T-helper 2 cell treated with Interferon-gamma antibody and Interleukin-4, amounts not matched to agents 5 μg/mL and 100 μg/mL, for 36 hours (primary cell): ENCODE measurements at places on chromosomes 2 and 18.

GRCh38 chr2:237895544-237896506 is 36.4 kb downstream of the RAMP1 start:
- no peak overlapping the region for H3K27ac ChIP-seq
- peaks cover 44% of the 10 kb centered on the region for H3K4me1 ChIP-seq
- no peaks in the 10 kb centered on the region for H3K27me3 ChIP-seq
- no peak overlapping the region for H3K4me3 ChIP-seq

DNA sequence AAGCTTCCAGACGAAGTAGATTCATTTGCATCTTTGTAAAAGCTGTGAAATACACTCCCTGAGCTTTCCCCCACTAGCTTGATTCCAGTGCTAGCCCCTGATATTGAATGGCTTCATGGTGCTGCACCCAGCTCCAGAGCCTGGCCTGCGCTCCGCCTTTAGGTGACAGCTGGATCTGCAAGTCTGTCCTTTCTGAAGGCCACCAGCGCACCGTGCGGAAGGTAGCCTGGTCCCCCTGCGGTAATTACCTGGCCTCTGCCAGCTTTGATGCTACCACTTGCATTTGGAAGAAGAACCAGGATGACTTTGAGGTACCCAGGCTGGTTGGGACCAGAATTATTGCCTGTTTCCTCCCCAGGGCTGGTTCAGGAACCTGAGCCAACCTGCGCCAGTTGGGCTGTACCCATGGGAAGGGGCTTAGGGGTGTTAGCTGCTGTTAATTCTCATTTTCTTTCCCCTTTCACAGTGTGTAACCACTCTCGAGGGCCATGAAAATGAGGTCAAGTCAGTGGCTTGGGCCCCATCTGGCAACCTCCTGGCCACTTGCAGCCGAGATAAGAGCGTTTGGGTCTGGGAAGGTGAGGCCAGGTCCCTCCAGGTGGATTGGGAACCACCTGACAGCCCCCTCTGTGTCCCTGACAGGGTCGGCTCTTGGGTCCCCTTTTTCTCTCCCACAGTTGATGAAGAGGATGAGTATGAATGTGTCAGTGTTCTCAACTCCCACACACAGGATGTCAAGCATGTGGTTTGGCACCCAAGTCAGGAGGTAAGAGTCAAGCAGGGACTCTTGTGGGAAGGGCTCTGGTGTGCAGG is 1.3 kb downstream of the CIAO1 start:
- H3K4me1 ChIP-seq = peaks cover 28% of the 10 kb centered on the region
- H3K27me3 ChIP-seq = no peaks in the 10 kb centered on the region
- peak overlapping the region; percentile 99 for H3K4me3 ChIP-seq
- H3K27ac ChIP-seq = peak overlapping the region; percentile 87
- peaks cover 45% of the 10 kb centered on the region for H3K36me3 ChIP-seq
- peak; percentile 64 for DNase-seq

- no peaks in the 10 kb centered on the region for H3K4me1 ChIP-seq
- H3K27ac ChIP-seq = no peak overlapping the region
- no peak for DNase-seq
- H3K27me3 ChIP-seq = no peaks in the 10 kb centered on the region
- H3K4me3 ChIP-seq = no peak overlapping the region
These were observed 73.2 kb upstream of the NCKAP5 start for GRCh38 chr2:133641497-133641896.

DNA sequence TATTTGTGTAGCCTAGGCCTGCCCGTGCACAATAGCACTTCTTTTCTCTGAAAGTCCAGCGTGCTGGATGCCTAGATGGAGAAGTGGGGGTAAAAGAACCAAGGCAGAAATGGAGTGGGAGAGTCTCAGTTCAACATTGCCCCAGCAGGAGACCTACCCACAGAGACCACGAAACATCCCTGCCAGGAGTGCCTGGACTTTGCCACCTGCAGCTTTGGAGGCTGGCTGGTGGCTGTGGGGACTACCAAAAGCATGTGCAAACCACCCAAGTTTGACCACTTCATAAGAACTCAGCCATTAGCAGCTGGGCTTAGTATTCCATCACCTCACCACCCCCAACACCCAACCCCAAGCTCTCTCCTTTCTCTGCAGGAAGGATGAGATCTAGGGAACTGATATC is 416.9 kb upstream of the ID2 start:
- H3K4me1 ChIP-seq = peaks cover 4% of the 10 kb centered on the region
- no peak overlapping the region for H3K4me3 ChIP-seq
- no peak for DNase-seq
- H3K36me3 ChIP-seq = peaks cover 3% of the 10 kb centered on the region

DNA sequence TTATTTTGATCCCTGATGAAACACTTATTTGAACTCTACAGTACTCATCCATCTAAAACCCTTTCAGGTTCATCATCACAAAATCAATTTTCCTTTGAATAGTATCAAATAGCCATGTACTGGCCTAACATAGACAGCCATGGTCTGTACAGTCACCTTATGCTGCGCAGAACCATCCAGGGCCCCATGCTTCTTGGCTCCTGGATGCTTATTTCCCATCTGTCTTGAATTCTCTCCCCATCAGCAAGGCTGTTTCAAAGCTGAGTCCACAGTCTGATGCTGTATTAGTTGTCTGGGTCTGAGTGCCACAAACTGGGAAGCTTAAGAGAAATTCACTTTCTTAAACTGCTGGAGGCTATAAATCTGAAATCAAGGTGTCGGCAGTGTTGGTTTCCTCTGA is 290.2 kb downstream of the OSR1 start:
- no peaks in the 10 kb centered on the region for H3K27me3 ChIP-seq
- no peaks in the 10 kb centered on the region for H3K4me1 ChIP-seq
- DNase-seq = no peak
- no peak overlapping the region for H3K4me3 ChIP-seq

GRCh38 chr2:119245841-119246230 is 22.2 kb downstream of the STEAP3 start:
- DNase-seq = no peak
- H3K27me3 ChIP-seq = no peaks in the 10 kb centered on the region
- H3K36me3 ChIP-seq = no peaks in the 10 kb centered on the region
- H3K4me3 ChIP-seq = no peak overlapping the region

GRCh38 chr18:59060551-59060950 is 79.1 kb upstream of the SEC11C start:
- DNase-seq = no peak
- H3K4me1 ChIP-seq = no peaks in the 10 kb centered on the region
- no peaks in the 10 kb centered on the region for H3K36me3 ChIP-seq
- no peak overlapping the region for H3K4me3 ChIP-seq
- peaks cover 2% of the 10 kb centered on the region for H3K27me3 ChIP-seq
- no peak overlapping the region for H3K27ac ChIP-seq

DNA sequence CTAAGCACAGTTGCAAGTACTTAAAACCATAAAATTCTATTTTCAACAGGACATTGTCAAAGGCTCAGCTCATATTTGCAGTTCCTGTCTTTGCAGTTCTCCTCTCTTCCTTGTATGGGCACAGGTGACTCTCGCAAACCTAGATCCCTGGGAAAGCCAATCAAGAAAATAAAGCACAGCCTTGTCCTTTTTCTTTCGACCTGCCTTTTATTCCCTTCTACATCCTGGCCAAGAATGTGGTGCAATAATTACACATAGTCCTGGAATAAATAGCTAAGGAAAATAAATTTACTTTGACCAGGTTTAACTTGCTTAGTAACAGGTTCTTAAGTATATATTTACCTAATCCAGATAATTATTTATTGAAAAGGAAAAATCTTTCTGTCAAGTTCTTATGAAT is 20.2 kb downstream of the ATG16L1 start:
- H3K27ac ChIP-seq = peak overlapping the region; percentile 33
- DNase-seq = no peak
- no peaks in the 10 kb centered on the region for H3K27me3 ChIP-seq
- peak overlapping the region; percentile 28 for H3K4me3 ChIP-seq
- H3K4me1 ChIP-seq = peaks cover 61% of the 10 kb centered on the region

DNA sequence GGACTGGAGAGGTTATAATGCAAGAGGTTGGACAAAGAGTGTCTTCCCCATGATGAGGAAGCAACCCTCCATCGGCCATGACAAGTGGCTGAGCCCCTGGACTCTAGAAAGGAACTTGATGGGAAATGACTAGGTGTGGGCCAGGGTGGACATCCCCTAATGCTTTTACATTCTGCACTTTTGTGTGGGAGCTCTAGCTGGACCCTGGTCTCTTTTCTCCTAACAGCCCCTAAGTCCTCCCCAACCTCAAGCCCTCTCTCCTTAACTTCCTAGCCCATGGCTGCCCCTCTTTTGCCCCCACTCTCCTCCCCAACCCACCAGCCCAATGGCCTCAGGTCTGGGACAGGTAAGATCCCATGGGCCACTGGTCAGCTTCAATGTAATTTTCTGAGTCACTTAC is 2.4 kb downstream of the CD207 start:
- H3K4me3 ChIP-seq = no peak overlapping the region
- DNase-seq = no peak
- no peaks in the 10 kb centered on the region for H3K36me3 ChIP-seq
- no peak overlapping the region for H3K27ac ChIP-seq
- H3K4me1 ChIP-seq = no peaks in the 10 kb centered on the region

GRCh38 chr18:754656-755055 is 42.2 kb upstream of the ENOSF1 start:
- H3K27me3 ChIP-seq = no peaks in the 10 kb centered on the region
- peaks cover 17% of the 10 kb centered on the region for H3K36me3 ChIP-seq
- no peak overlapping the region for H3K4me3 ChIP-seq

- peaks cover 3% of the 10 kb centered on the region for H3K36me3 ChIP-seq
- peaks cover 26% of the 10 kb centered on the region for H3K4me1 ChIP-seq
- peak overlapping the region; percentile 89 for H3K27ac ChIP-seq
- peak overlapping the region; percentile 88 for H3K4me3 ChIP-seq
These were observed 523 bp upstream of the ALMS1 start for GRCh38 chr2:73385123-73385503.

- H3K27ac ChIP-seq = no peak overlapping the region
- peaks cover 8% of the 10 kb centered on the region for H3K27me3 ChIP-seq
- no peak overlapping the region for H3K4me3 ChIP-seq
- no peaks in the 10 kb centered on the region for H3K36me3 ChIP-seq
These were observed 228.7 kb downstream of the GBX2 start for GRCh38 chr2:235939471-235939870.

- no peak for DNase-seq
- H3K36me3 ChIP-seq = peaks cover 48% of the 10 kb centered on the region
- no peak overlapping the region for H3K27ac ChIP-seq
- no peak overlapping the region for H3K4me3 ChIP-seq
- no peaks in the 10 kb centered on the region for H3K27me3 ChIP-seq
These were observed 46.5 kb downstream of the RAB10 start for GRCh38 chr2:26080356-26080755.

DNA sequence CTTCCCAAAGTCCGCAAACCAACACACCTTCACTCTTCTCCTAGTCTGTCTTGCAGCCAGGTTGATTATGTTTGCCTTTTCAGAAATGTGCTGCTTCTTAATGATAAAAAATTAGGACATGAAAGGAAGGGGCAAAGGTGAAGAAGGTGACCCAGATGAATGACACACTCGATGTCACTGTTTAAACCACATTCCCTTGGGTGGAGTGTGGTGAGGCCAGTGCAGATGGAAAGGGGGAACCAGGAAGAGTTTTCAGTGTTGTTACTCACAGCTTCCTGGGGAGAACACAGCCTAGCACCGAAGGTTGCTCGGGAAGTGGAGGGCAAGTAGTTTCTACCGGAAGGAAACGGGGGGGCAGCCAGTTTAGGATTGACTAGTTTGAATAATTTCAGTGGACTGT is 57.2 kb upstream of the BOD1L2 start:
- H3K27ac ChIP-seq = no peak overlapping the region
- peaks cover 7% of the 10 kb centered on the region for H3K4me1 ChIP-seq
- DNase-seq = no peak
- no peak overlapping the region for H3K4me3 ChIP-seq
